ENCODE measurements at places on chromosomes 4 and X.

DNA sequence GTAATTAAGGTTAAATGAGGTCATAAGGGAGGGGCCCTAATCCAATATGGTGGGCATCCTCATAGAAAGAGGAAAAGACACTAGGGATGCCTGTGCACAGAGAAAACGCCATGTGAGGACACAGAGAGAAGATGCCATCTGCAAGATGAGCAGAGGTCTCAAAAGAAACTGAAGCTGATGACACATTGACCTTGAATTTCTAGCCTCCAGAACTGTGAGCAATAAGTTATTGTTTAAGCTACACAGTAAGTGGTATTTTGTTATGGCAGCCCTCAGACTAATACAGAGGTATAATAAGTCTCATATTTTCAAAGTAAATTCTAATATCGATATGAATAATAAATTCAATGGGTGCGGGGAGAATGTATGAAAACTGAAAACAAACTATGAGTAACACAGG, 169.9 kb downstream of the UGT8 start:
- no peak for DNase-seq

DNA sequence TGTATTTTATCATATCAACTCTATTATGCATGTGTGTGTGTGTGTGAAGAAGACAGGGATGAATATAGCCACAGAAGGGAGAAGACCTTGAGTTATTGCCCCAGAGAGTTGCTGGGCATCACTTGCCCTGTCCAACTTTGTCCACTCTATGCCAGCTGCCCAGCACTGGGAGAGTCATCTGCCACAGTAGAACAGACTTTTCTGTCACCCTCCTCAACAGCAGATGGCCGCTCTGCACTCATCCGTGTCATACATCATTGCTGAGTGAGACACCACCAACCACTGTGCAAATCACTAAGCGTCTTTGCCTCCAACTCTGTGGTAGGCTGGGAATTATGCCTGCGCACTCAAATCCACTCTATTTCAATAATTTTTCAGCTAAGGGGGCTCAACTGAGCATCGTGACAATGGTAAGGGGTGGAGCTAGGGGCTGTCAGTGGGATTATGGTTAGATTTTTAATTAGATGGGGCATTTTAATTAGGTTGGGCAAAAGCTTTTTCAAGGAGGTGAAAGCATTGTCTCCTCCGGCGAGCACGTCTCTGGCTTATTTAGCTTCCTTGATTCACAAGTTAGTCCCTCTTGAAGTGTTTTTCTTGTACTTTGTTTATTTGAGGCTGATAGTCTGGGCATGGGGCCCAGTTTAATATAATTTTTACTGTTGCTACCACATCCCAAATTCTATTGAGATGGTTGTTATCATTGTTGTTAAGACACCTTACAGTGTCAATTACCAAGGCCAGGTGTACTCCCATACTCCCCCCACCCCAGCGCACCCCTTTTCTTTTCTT, 100.1 kb upstream of the KLF3 start:
- DNase-seq: no peak

- DNase-seq: no peak
These were observed 32.7 kb upstream of the TMEM150C start for GRCh38 chr4:82594456-82594855.

DNA sequence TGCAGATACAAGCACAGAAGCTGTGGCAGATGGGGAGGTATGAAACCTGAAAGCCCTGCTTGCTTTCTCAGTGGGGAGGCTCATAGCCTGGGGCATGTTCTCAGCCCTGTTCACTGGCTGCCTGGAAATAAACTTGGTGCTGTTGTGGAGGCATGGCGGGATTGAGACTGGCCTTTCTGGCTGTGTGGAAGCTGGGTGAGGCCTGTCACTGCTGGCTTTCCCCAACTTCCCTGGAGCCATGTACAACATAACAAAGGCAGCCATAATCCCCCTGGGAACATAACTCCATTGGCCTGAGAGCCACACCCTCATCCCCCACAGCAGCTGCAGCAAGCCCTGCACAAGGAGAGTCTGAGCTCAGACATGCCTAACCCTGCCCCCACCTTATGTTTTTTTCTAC, 237.7 kb upstream of the TLL1 start:
- no peak for DNase-seq

DNA sequence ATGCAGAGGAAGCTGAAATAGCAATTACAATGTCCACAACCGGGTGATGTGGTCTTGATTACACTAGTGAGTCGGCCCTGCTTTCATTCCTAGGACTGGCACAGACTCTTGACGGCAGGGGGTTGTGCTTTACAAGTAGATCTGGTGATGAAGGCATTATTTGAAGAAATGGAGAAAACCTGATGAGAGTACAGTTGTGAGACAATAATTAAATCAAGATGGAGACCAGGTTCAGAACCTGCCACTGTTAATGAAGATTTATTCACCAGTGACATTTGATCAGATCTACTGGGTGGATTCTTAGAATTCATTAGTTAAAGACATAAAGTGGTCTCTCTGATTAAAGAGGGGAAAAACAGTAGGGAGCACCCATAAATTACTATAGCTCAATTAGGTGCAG, 747.2 kb downstream of the STPG2 start:
- DNase-seq: no peak

DNA sequence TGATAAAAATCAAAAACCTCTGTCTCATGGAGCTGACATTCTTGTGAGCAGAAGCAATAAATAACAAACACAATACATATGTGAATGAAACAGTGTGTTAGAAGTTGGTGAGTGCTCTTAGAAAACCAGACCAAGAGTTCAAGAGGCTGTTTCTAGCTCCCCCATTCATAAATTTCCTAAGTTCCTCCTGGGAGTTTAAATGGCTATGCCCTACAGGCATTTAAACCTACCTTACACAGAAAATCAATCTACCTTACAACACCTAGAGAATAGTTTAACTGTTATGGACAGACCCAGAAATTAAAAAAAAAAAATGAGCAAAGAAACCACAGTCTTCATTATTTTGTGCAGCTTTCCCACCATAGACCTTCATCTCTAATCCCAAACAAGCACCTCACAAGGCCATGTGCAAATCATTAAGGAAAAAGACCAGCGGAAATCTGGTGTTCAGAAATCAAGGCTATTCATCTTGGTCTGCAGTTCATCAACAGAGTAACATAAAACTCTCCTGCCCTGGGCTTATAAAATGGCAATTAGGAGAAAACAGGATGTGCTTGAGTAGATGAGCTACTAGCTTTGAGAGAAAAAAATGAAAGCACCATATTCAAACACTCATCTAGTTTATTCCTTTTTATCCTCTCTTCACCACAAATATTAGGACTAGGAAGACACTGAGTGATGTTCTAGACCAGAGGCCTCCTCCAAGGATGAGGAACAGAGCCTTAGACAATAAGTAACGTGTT, 147.2 kb downstream of the SHROOM3 start:
- no peak for DNase-seq

GRCh38 chr4:155342142-155342541, 34.6 kb downstream of the MAP9 start:
- DNase-seq: no peak

GRCh38 chrX:100606753-100607152, 22.0 kb downstream of the TNMD start:
- DNase-seq: no peak
